Suppressor macrophage treated with lipopolysaccharide for 1 hour (primary cell): ENCODE measurements at places on chromosomes 1 and 21.
A peak's percentile ranks its signal among the peaks of the same experiment; 100 is the strongest.

GRCh38 chr21:35023396-35024070 lies 25.6 kb downstream of the RUNX1 start:
- DNase-seq = no peak

DNA sequence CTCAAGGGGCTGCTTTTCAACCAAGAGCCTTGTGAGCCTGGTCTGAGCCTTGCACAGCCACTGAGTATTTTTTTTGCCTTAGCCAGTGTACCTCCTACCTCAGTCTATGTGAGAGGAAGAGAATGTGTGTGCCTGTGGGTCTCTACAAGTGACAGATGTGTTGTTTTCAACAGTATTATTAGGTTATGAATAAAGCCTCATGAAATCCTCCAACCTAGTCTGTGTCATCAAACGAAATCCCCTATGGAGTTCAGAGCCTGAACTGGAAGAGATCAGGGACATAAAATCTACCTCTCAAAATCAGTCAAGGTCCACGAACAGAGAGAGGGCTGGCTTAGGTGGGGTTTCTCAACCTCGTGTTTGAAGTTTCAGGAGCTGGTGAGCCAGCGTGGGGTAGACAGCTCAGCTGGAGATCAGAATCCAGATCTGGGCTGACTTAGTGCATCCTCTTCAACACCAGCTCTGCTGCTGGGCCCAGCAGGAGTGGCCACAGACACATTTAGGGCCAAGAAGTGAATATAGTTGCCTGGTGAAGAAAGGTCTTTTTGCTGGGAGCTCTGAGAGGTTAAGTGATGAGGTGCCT lies 8.2 kb downstream of the XKR8 start:
- no peak for DNase-seq

GRCh38 chr21:28993293-28993629 lies 584 bp upstream of the LTN1 start:
- no peak for DNase-seq

DNA sequence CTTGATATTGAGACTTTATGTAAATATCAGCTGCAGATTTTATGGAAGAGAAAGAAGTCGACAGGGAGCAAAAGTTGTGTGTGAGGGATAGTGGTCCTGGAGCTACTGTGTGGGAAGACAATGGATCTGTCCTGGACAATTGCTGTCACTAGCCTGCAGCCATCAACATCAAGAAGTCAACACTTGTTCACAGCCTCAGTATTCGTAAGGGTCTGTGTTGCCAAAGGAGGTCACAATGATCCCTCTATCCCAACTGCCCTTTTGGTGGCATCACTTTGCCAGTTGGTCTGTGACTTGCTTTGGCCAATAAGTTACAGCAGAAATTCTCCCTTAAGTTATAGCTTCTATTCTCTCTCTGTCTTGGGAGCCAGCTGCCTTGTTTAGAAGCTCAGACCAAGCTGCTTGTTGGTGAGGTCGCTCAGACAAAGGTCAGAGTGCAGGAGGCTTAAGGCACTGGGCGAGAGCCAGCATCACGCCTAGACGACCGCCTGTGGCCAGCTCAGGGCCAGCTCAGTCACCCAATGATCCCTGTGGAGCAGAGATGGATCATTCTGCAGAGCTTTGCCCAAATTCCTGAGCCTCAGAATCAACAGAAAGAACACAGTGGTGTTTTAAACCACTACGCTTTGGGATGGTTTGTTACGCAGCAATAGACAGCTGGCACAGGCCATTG lies 134.9 kb downstream of the RHOU start:
- no peak for DNase-seq

- no peak for DNase-seq
Observed at GRCh38 chr21:41833497-41834115, 45.5 kb downstream of the PRDM15 start.

DNA sequence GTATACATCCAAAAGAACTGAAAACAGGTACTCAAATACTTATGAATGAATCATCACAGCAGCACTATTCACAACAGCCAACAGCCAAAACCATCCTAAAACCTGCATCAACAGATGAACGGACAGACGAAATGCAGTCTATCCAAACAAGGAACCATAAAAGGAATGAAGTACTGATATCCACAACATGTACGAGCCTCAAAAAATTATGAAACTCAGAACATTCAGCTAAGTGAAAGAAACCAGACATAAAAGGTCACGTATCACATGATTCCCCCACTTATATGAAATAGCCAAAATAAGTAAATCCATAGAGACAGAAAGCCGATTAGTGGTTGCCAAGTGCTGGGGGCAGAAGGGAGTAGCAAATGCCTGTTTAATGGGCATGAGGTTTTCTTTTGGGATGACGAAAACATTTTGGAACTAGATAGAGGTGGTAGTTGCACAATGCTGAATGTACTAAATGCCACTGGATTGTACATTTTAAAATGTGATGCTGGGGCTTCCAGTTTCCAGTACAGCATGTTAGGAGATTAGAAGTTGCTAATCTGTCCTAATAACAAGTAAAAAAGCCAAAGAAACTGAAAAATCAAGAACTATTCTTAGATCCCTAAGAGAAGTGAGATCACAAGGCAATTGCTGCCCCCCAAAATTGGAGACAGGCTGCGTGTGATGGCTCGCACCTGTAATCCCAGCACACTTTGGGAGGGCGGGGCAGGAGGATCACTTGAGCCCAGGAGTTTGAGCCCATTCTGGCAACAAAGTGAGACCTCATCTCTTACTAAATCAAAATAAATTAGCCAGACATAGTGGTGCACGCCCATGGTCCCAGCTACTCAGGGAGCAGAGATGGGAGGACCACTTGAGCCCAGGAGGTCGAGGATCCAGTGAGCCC lies 25.3 kb downstream of the CLSTN1 start:
- no peak for DNase-seq

DNA sequence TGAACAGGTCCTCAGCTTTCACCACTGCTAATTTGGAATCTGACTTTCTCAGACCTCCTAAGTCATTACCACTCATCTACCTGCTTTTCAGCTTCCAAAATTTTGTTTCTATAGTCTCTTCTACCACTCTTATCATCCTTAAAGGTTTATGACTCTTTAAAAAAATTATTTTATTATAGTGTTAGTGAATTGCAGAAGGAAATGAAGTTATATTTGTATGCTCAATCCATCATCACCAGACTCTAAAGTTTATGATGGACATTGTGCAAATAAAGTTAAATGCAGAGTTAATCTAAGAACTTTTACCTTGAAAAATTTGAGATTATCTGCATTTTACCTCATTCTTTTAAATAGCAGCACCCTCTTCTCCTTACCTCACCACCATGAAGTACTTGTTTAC lies 14.6 kb downstream of the CDC42BPA start:
- no peak for DNase-seq

GRCh38 chr1:150152772-150153456 lies 3.2 kb downstream of the PLEKHO1 start:
- DNase-seq = peak; percentile 63

- DNase-seq = peak; percentile 89
Observed at GRCh38 chr1:109425391-109426280, 612 bp downstream of the PSMA5 start.

GRCh38 chr1:230851291-230851691 lies 17.0 kb downstream of the C1orf198 start:
- DNase-seq = no peak
